ENCODE measurements at places on chromosomes 12 and 14.

GRCh38 chr14:52716155-52716554, 9.2 kb downstream of the PSMC6 start:
- no peak for DNase-seq

DNA sequence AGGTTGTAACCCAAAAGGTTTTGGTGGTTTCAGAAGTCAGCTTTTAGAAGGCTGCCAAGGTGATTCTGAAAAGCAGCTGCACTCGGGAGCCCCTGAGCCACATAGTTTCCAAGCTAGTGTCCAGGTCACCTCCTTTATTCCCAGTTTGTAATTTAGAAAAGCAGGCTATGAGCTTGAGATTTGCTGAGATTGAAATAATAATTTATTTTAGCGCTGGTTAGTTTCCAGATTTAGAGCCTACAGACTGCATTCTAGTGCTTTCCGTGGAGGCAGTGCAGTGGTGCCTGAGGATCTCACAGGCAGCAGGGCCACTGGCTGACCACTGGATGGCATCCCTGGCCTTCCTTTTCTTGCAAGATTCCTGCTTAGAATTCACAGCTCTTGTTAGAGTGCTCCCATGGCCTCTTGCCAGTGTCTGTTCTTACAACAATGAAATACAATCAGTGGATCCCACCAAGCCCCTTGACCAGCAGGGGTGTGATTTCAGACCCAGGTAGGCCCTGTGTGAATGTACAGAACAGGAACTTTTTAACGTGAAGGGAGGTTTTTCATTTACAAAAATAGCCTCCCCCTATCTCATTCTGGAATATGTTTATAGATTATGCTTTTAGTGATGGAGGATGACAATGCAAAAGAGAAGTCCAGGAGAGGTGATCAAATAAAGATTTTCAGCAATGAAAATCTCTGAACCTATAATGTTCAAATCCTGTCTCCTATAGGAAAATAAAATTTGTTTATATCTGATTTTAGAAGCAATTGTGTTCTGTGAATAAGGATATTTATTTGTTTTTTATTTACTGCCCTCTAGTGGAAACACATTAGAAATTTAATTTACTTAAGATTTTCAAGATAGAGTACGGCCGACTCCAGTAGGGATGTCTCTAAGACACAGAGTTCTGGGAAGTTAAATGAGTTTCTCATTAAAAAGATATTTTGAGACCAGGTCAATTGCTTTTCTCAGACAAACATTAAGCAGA, 362.1 kb upstream of the STXBP6 start:
- DNase-seq = peak; percentile 52

DNA sequence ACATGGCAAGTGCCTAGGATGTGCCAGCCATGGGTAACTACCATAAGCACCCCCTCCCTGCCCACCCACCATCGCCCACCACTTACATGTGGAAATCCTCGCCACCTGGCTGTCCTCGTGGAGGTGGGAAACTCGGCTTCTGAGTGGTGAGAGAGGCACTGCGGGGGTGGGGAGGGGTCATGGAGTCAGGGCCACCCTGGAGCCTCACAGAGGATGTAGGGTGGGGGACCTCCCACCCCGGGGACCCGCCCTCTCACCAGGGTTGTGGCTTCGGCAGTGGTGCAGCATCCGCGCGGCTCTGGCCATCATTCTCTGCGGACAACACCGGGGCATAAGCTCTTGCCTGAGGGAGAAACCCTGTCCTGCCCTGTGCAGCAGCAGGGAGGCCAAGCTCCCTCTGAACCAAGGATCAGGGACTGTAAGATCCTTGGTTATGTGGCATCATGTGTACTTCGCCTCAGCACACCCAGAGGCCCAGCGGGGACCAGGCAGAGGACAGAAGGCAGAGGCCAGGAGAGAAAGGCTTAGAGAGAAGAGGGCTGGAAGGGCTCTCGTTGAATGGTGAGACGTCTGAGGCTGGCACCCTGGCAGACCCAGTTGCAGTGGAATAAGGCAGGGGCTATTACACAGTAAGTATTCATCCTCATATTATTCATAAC, 12.8 kb upstream of the ENDOU start:
- DNase-seq = no peak

DNA sequence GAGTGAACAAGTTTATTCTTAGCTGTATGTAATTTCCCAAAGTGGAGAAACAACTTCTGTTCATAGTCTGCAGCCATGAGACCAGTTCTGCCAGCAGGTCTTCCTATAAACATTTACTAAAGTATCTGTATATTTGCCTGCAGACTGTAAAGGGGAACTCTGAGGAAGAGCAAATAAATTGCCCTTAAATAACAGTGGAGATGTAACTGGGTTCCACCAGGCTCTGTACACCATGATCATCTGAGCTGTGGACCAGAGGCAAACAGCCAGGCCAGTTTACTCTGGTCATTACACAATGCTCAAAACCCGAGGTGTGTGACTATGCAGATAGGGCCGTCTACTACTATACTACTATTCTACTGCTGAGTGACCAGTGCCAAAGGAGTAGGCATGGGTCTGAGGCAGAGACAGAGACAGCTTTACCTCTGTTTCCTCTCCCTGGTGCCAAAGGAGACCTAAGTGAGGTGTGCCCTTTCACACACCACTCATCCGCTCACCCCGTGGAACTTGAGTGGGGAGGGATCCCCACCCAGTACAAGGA, 21.1 kb upstream of the CERS5 start:
- no peak for DNase-seq

- DNase-seq = no peak
Observed at GRCh38 chr12:116916714-116917114, 6.0 kb downstream of the FBXW8 start.

GRCh38 chr14:70838076-70838475, 28.8 kb upstream of the MAP3K9 start:
- DNase-seq = no peak

GRCh38 chr12:42968426-42968825, 378.9 kb upstream of the PRICKLE1 start:
- no peak for DNase-seq

- DNase-seq = no peak
Observed at GRCh38 chr12:9258676-9259075, 50.5 kb upstream of the PZP start.
